ENCODE measurements at places on chromosomes 1 and 21.

GRCh38 chr1:35936838-35937237, 5.9 kb downstream of the AGO3 start:
- no peak for DNase-seq
- no peaks in the 10 kb centered on the region for H3K27me3 ChIP-seq

DNA sequence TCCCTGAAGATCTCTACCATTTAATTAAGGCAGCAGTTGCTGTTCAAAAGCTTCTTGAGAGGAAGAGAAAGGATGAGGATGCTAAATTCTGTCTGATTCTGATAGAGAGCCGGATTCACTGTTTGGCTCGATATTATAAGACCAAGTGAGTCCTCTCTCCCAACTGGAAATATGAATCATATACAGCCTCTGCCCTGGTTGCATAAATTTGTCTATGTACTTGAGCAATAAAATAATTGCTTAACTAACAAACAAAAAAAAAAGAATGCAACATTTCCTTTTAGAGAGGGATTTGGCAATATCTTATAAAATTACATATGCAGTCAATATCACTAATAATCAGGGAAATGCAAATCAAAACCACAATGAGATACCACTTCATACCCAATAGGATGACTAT, 26.8 kb downstream of the ALDH9A1 start:
- peaks cover 6% of the 10 kb centered on the region for H3K4me1 ChIP-seq
- no peak for DNase-seq
- peaks cover 73% of the 10 kb centered on the region for H3K36me3 ChIP-seq

- no peak for DNase-seq
- no peak overlapping the region for H3K4me3 ChIP-seq
- peaks cover 23% of the 10 kb centered on the region for H3K4me1 ChIP-seq
- H3K36me3 ChIP-seq = peaks cover 20% of the 10 kb centered on the region
- no peak overlapping the region for H3K27ac ChIP-seq
- H3K27me3 ChIP-seq = no peaks in the 10 kb centered on the region
These were observed 1.6 kb downstream of the THEM5 start for GRCh38 chr1:151851886-151852285.

DNA sequence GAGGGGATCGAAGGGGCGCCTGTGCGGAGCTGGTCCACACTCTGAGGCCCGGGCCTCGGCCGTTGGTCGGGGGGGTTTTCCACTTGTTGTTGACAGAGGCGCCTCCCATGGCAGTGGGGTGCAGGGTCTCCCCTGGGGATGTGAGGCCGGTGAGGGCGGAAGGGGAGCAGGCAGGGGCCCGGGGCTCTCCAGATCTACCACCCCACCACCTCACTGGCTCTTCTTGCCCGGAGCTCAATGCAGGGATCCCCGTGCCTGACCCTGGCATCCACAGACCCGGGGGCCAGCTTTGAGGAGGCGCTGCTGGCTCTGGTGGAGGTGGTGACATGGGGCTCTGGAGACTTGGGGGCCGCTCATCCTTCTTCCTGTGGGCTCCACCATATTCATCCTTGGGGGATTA, 7.1 kb upstream of the PEX10 start:
- H3K36me3 ChIP-seq = peaks cover 4% of the 10 kb centered on the region
- peaks cover 29% of the 10 kb centered on the region for H3K4me1 ChIP-seq
